ENCODE measurements at places on chromosomes 1 and 21.

DNA sequence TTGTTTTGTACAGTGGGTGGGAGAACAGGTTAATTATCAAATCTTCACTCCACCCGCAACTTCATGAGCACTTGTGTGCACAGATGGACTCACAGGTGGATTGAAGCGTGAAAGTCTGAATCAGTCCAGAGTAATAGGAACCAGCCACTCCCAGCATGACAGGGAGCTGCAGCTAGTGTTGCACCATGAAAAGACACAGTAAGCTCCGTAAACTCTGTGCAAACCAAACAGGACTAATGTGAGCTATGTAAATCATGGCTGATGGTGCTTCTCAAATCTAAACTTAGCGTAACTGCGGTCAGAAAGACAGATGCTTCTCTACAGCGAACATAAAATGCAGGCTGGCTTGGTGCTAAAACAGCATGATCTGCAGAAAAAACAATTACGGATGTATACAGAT, 114.4 kb downstream of the CENPF start:
- DNase-seq, result no peak

DNA sequence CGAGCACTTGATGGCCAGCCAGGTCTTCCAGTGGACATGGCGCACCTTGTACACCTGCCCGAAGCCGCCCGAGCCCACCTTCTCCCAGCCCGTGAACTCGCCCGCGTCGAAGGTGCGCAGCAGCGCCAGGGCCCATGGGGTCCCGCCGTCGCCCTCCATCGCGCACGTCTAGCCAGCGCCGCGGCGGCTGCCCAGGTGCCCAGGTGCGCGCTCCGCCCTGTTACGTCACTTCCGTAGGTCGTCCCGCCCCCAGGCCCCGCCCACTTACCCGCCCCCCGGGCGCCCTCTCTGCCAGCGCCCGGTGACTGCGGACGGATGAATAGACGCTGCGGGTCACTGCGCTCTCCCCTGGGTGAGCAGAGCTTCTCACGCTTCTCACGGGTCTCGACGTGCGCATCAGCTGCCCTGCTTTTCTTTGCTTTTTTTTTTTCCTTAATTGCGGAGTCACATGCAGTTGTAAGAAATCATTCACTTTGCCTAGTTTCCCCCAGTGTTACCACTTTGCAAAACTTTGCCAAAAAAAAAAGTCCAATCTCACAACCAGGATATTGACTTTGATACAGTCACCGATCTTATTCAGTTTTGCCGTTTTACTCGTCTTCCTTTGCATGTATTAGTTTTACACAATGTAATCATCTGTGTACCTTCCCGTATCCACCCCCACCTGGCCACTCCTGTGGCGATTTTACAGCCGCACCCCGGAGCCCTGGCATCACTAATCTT, at the start of gene RIPK4:
TSS of gene RIPK4 (minus strand) at position 170 of the 723 bp plus-strand sequence. CDS start at position 159, 11 bp downstream.
- peak; percentile 63 for DNase-seq

- peak; percentile 54 for DNase-seq
Observed at GRCh38 chr21:41068967-41069642, 98.9 kb upstream of the BACE2 start.

DNA sequence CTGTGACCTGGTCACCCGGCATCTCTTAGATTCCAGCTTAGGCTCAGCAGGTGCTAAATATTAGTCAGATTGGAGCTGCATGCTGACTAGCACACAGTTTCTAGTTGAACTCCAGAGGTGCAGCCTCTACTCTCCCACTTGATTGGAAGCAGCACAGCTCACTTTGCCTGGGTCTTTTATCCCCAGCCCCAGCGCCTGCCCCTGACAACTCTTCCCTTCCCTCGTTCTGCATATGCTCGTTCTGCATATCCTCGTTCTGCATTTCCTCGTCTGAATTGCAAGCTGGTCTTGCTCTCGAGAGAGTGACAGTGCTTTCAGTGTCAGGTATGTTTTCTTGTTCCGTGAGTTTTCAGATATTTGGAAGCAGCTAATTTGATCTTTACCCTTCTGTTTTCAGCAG, 11.7 kb downstream of the COL18A1 start:
- DNase-seq, result no peak

- no peak for DNase-seq
Observed at GRCh38 chr1:157968508-157968907, 24.9 kb upstream of the KIRREL1 start.
